ENCODE measurements at places on chromosomes 3 and 15. TPM values are rescaled to one million over a fixed set of nuclear protein-coding genes. Genes with fewer than 3 reads are reported as not detected.

Gene COPG1
- total RNA-seq, result 106 TPM

Gene DUOX1
- total RNA-seq, result 2.1 TPM

Gene DLL4
- total RNA-seq, result 0.31 TPM

Gene NDUFB5
- total RNA-seq, result 74.9 TPM

Gene BLM
- total RNA-seq, result 46.0 TPM

Gene RETNLB
- not detected for total RNA-seq

Gene STRC
- total RNA-seq, result 0.19 TPM

Gene ANKRD63
- 0.74 TPM for total RNA-seq

DNA sequence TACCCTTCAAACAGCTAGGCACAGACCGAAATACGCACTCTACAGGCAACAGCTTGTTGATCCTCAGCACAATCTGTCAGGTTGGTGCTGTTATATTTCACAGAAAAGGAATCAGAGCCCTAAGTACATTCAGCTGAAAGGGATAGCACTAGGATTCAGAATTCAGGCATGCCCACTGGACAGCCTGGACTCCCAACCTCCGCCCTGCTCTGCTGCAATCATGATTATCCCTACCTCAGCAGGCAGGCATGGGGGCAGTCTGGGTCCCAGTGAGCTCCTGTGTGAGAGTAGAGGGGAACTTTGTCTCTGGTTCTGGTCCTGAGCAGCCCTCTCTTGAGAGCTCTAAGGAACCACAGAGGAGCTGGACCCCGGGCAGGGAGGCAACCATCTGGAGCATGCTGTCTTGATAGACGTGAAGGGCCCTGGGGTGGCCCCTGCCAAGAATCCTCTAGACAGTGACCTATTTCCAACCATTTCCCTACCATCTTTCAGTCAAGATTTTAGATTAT lies 23.4 kb upstream of the NOX5 start:
- no peak overlapping the region for H3K27ac ChIP-seq
- H3K36me3 ChIP-seq, result no peaks in the 10 kb centered on the region
- peaks cover 10% of the 10 kb centered on the region for H3K4me1 ChIP-seq
- no peak overlapping the region for H3K4me3 ChIP-seq

DNA sequence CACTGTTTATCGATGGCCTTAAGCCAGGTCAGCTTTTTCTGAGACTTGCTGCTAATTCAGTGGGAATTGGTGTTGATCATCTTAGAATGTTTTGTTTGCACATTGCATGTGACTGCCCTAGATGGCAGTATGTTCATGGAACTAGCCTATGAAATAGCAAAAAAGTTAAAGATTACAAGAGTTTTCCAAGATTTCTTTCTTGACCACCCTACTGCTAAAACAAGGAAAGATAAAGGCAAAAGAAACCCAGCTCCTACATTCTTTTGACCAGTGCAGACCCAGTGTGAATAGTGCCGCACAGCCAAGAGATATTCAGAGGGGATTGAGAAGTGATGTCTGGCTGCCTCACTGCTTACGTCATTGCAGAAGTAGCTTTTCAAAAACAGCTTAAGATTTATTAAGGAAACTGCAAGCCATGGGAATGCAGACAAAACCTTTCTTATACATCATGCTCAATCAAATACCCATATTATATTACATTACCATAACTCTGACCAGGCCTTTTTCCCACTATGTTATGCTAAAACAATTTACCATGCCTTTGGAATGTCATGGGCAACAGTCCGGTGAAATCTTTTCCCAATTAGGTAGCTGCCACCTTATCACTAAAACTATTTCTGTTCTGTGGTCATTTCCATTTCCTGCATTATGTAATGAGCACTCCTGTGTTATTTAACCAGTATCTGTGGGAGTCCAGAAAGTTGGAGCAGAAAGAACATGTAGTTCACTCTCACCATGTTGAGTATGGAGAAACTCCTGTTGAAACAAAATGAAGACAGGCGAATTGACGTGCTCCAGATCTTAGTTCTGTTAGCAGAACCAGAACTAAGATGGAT lies 6.0 kb downstream of the PHLDB2 start:
- peaks cover 18% of the 10 kb centered on the region for H3K27me3 ChIP-seq
- no peak for DNase-seq
- H3K4me3 ChIP-seq, result no peak overlapping the region
- H3K4me1 ChIP-seq, result peaks cover 73% of the 10 kb centered on the region
- H3K36me3 ChIP-seq, result no peaks in the 10 kb centered on the region

DNA sequence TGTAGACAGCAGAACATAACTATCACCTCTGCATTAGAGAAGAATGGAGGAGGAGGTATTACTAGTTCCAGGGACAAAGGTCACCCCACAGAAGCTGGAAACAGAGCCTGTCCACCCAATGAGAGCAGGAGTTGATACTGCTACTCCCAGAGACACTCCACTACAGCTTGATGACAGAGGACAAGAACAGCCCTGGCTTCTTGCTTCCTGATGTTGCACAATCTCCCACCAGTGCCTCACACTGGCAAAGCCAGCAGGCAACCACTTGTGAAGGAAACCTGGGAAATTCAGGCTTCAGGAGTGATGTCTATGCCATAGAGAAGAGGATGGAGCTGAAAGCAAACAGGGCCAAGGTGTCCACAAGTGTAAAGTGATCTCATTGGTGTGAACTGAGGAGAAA lies 78.0 kb upstream of the POU1F1 start:
- H3K36me3 ChIP-seq, result no peaks in the 10 kb centered on the region
- no peaks in the 10 kb centered on the region for H3K4me1 ChIP-seq
- no peak overlapping the region for H3K4me3 ChIP-seq
- DNase-seq, result no peak
- H3K27ac ChIP-seq, result no peak overlapping the region

GRCh38 chr3:45528429-45528828 lies 66.1 kb upstream of the LIMD1 start:
- H3K27ac ChIP-seq, result no peak overlapping the region
- H3K4me3 ChIP-seq, result no peak overlapping the region
- no peaks in the 10 kb centered on the region for H3K27me3 ChIP-seq
- H3K4me1 ChIP-seq, result no peaks in the 10 kb centered on the region
- DNase-seq, result no peak

GRCh38 chr3:129837065-129837642 lies 56.4 kb downstream of the TMCC1 start:
- peak; percentile 21 for DNase-seq
- H3K36me3 ChIP-seq, result no peaks in the 10 kb centered on the region
- no peak overlapping the region for H3K4me3 ChIP-seq
- H3K4me1 ChIP-seq, result peaks cover 14% of the 10 kb centered on the region
- no peaks in the 10 kb centered on the region for H3K27me3 ChIP-seq

DNA sequence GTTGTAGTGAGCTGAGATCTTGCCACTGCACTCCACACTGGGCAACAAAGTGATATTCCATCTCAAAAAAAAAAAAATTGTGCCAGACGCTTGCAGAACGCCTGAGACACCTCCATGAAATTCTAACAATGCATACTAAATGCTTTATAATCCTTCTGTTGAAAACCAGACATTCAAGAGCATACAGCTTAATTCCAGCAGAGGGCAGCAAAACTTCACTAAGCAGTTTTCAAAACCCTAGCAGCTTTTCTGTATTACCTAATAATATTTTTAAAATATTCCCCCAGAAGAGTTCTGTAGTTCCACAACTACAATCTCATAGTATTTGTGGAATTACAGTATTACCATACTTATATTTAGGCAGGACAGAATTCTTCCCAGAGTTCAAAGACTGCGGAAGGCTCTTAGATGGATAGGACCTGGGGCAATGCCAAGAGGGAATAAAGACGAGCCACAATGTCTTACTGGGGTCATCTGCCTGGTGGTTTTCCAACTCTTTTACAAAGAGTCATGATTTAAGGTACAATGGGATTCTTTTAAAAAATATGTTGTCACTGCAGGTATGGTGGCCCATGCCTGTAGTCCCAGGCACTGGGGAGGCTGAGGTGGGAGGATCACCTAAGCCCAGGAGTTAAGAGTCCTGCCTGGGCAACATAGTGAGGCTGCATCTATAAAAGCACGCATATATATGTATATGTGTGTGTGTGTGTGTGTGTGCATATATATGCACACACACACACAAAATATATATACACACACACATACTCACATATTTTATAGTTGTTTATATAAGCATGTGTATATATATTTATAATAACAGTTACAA lies 19.6 kb upstream of the TASOR start:
- H3K4me1 ChIP-seq, result no peaks in the 10 kb centered on the region
- no peaks in the 10 kb centered on the region for H3K36me3 ChIP-seq
- no peak overlapping the region for H3K4me3 ChIP-seq
- DNase-seq, result peak; percentile 82
- H3K27ac ChIP-seq, result no peak overlapping the region

- H3K36me3 ChIP-seq, result no peaks in the 10 kb centered on the region
- no peaks in the 10 kb centered on the region for H3K4me1 ChIP-seq
- no peak overlapping the region for H3K27ac ChIP-seq
Measured at GRCh38 chr3:59731943-59732342, 682.1 kb upstream of the CFAP20DC start.

GRCh38 chr3:119642746-119643473 lies 17.5 kb downstream of the POPDC2 start:
- H3K4me3 ChIP-seq, result no peak overlapping the region
- H3K27ac ChIP-seq, result no peak overlapping the region
- H3K27me3 ChIP-seq, result no peaks in the 10 kb centered on the region
- no peaks in the 10 kb centered on the region for H3K36me3 ChIP-seq
- peaks cover 9% of the 10 kb centered on the region for H3K4me1 ChIP-seq

GRCh38 chr3:89052386-89052785 lies 55.0 kb upstream of the EPHA3 start:
- no peak overlapping the region for H3K4me3 ChIP-seq
- H3K36me3 ChIP-seq, result no peaks in the 10 kb centered on the region
- no peak overlapping the region for H3K27ac ChIP-seq
- H3K27me3 ChIP-seq, result no peaks in the 10 kb centered on the region
- DNase-seq, result no peak

DNA sequence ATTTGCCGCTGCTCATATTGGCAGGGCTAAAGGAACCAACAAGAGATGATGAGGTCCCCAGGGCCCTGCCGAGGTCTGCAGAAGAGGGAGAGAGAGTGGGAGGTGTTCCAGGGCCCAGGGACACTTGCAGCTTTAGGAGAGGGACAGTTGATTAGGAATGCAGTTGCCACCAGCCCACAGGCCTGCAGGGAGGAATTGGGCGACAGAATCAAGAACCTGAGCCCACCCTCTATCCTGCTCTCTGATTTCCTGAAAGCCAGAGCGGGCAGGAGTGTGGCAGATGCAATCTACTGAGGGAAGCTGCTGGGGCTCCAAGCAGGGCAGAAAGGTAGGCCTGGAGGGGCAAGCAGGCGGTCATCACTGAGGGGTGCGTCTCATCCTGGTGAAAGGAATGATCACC lies 12.1 kb upstream of the PRR23E start:
- H3K4me3 ChIP-seq, result no peak overlapping the region
- H3K27ac ChIP-seq, result no peak overlapping the region
- H3K36me3 ChIP-seq, result no peaks in the 10 kb centered on the region
- H3K4me1 ChIP-seq, result no peaks in the 10 kb centered on the region
- H3K27me3 ChIP-seq, result no peaks in the 10 kb centered on the region

- H3K27me3 ChIP-seq, result peaks cover 12% of the 10 kb centered on the region
- H3K27ac ChIP-seq, result no peak overlapping the region
- peaks cover 8% of the 10 kb centered on the region for H3K4me1 ChIP-seq
- no peaks in the 10 kb centered on the region for H3K36me3 ChIP-seq
- no peak for DNase-seq
Measured at GRCh38 chr15:89910891-89911626, 1.7 kb downstream of the ARPIN start.

DNA sequence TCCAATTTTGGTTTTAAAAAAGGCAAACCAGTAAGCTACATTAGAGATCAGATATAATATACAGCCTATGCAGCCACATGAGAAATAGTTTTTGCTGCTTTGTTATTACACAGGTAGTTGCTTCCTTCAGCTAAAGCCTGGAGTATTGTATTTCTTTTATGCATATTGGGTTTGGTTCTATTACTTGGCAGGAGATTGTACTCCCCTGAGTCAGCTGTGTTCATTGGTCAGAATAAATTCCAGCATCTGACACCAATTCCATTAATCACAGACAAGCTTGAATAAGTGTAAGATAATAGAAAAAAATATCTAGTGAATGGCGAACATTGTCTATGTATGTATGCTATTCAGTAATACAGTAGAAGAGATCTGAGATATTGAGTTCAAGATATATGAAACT lies 26.1 kb upstream of the ZCWPW2 start:
- no peak for DNase-seq
- H3K36me3 ChIP-seq, result no peaks in the 10 kb centered on the region
- no peak overlapping the region for H3K4me3 ChIP-seq
- no peak overlapping the region for H3K27ac ChIP-seq
- H3K27me3 ChIP-seq, result no peaks in the 10 kb centered on the region
- no peaks in the 10 kb centered on the region for H3K4me1 ChIP-seq

GRCh38 chr3:131605916-131606315 lies 103.1 kb upstream of the MRPL3 start:
- DNase-seq, result no peak
- H3K4me1 ChIP-seq, result no peaks in the 10 kb centered on the region
- no peak overlapping the region for H3K27ac ChIP-seq
- no peaks in the 10 kb centered on the region for H3K36me3 ChIP-seq
- H3K4me3 ChIP-seq, result no peak overlapping the region

- no peak overlapping the region for H3K27ac ChIP-seq
- no peaks in the 10 kb centered on the region for H3K36me3 ChIP-seq
- H3K4me1 ChIP-seq, result peaks cover 7% of the 10 kb centered on the region
- DNase-seq, result peak; percentile 73
- peaks cover 85% of the 10 kb centered on the region for H3K27me3 ChIP-seq
- H3K4me3 ChIP-seq, result peak overlapping the region; percentile 56
Measured at GRCh38 chr15:45134682-45135604, 5.1 kb downstream of the DUOX1 start.

GRCh38 chr15:38707802-38708671 lies 143.4 kb upstream of the RASGRP1 start:
- H3K27ac ChIP-seq, result peak overlapping the region; percentile 75
- peak; percentile 83 for DNase-seq
- H3K27me3 ChIP-seq, result no peaks in the 10 kb centered on the region
- peaks cover 41% of the 10 kb centered on the region for H3K4me1 ChIP-seq

DNA sequence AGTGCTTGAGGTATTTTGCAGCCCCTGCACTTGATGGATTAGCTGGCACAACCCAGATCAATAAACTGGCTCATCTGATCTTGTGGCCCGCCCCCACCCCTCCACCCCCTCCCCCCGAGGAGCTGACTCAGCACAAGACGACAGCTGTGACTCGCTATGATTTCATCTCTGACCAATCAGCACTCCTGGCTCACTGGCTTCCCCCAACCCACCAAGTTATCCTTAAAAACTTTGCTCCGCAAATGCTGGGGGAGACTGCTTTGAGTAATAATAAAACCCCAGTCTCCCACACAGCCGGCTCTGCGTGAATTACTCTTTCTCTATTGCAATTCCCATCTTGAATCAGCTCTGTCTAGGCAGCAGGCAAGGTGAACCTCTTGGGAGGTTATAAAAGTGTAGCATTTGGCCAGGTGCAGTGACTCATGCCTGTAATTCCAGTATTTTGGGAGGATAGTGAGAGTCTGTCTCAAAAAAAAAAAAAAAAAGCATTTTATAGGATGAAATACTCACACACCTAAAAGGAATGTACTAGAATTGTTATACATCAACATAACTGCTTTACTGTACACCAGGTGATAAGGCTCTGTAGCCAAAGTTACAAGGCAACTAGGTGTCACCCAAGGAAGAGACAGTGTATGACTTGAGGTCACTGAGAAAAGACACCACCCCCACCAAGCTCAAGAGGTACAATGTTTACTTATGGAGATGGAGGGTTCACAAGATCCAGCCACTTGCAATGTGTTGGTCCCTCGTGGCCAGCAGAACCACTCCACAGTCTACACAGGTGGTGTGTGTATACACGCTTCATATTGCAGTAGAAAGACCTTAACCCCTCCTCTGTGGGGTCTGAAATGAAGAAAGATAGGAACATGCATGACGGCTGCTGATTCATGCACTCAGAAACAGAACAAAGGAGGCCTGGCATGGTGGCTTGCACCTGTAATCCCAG lies 8.6 kb downstream of the ZNF445 start:
- DNase-seq, result peak; percentile 60
- peak overlapping the region; percentile 41 for H3K4me3 ChIP-seq
- peaks cover 15% of the 10 kb centered on the region for H3K4me1 ChIP-seq
- H3K27me3 ChIP-seq, result no peaks in the 10 kb centered on the region

Measured in GM23338 (cell line).